Hematopoietic multipotent progenitor cell treated with erythropoietin and hydrocortisone succinate and interleukin-3 and kit ligand, for 17 days (in vitro differentiated cells): ENCODE measurements at places on chromosomes 7 and 10.

DNA sequence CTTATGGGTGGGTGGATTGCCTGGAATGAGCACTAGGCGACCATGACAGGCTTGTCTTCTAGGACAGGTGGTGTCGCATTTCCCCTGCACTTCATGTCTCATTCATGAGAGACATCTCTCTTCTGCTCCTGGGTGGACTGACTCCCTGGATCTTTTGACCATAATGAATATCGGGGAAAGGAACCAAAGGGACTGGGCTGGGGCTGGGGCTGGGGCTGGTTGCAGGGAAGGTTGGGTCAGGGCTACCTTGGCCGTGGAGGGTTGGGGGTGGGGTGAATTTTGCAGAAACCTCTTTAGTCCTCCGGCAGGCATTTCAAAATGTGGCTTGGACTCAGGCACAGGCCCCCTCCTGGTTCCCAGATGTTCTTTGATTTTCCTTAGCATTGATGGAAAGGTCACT, 319.2 kb downstream of the ZNF716 start:
- DNase-seq = no peak

DNA sequence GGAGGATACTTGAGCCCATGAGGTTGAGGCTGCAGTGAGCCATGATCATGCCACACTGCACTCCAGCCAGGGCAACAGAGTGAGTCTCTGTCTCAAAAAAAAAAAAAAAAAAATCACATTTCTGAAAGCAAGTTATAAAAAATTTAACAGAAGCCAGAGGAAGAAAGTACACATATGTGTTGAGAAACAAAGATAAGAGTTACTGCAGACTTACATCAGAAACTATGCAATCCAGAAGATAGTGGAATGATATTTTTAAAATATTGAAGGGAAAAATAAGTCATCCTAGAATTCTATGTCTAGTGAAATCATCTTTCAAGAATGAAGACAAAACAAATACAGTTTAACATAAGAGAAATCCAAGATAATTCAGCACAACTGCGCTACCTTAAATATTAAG, 46.9 kb downstream of the ZNF518A start:
- DNase-seq = no peak

- DNase-seq = no peak
Observed at GRCh38 chr10:78896159-78896928, 172.4 kb upstream of the ZMIZ1 start.

DNA sequence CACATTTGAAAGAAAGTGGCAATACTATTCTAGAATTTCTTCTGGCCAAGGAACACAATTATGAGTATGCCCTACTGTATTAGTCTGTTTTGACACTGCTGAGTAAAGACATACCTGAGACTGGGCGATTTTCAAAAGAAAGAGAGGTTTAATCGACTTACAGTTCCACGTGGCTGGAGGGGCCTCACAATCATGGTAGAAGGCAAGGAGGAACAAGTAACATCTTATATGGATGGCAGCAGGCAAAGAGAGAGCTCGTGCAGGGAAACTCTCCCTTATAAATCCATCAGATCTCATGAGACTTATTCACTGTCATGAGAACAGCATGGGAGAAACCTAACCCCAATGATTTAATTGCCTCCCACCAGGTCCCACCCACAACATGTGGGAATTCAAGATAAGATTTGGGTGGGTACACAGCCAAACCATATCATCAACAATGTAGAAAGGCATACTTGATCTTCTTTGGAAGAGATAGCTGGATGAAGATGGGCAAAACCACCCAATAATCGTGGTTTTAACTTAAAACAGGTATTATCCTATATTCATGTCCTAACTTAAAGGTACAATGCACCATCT, 113.9 kb downstream of the ETV1 start:
- DNase-seq = no peak

- DNase-seq = peak; percentile 27
Observed at GRCh38 chr7:76047305-76047810, 442 bp downstream of the STYXL1 start.

DNA sequence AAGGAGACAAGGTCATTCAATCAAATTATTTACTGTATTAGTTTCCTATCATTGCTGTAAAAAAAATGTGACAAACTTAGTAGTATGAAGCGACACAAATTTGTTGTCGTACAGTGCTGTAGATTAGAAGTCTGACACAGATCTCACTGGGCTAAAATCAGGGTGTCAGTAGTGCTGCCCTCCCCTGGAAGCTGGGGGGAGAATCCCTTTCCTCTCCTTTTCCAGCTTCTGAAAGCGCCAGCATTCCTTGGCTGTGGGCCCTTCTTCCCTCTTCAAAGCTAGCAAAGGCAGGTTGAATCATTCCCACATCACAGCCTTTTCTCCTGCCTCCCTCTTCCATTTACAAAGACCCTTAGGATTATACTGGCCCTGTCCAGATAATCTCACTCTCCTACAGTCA, 28.0 kb downstream of the VPS41 start:
- no peak for DNase-seq

DNA sequence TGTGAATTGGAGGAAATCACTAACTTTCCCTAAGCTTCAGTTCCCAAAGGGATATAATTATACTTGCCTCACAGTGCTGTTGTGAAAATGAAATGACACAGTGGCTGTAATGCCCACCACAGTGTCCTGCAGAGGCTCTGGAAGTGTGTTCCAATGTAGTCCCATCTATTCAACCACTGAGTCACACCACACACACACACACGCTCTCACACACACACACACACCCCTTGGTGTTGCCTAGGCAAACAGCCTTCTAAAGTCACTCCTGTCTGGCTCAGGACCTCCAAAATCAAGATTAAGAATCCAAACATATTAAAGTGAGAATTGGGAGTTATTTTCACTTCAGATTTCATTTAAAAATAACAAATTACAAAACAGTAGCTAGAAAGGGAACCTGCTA, 73.3 kb downstream of the NRCAM start:
- DNase-seq = no peak

GRCh38 chr7:106344211-106344610, 59.4 kb upstream of the NAMPT start:
- DNase-seq = no peak

DNA sequence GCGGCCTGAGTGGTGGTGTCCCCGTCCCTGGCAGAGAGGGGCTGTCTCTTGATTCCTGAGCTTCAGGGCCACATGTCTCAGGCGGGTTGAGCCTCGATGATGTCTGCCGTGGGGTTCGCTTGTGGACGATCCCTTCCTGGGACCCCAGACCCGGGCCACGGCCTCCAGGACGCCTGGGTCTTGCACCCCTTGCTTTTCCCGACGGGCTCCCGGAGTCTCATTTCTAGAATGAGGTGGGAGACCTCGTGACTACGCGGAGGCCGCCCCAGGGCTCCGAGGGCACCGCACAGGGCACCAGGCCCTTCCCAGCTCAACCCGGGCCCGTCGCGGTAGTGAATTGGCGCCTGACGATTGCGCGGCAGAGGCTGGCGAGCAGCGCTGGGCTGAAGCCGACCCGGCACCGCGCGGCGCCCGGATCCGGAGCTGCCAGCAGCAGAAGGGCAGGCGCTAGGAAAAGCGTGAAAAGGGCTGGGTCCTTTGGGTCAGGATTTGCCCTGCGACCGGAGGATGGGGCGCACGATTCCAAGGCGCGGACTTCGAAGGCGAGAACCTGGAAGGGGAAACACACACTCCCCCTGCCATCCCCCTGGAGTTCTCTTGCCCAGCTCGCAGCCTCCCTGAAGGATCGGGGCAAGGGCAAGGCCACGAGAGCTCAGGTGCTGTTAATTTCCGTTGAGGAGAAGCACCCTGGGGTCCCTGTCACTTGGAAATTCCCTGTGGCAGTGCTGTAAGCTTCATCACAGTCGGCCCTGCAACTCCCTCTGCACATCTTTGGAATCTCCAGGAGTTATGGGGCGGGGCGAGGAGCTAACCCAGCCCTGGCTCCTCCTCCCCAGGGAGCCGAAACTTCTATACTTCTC, 15.5 kb downstream of the TLX1 start:
- no peak for DNase-seq

GRCh38 chr7:301291-302053, 11.5 kb downstream of the FOXL3 start:
- DNase-seq = no peak

GRCh38 chr10:15452545-15452944, 81.5 kb upstream of the FAM171A1 start:
- DNase-seq = no peak

- no peak for DNase-seq
Observed at GRCh38 chr10:107970512-107970911, 806.0 kb upstream of the SORCS1 start.

DNA sequence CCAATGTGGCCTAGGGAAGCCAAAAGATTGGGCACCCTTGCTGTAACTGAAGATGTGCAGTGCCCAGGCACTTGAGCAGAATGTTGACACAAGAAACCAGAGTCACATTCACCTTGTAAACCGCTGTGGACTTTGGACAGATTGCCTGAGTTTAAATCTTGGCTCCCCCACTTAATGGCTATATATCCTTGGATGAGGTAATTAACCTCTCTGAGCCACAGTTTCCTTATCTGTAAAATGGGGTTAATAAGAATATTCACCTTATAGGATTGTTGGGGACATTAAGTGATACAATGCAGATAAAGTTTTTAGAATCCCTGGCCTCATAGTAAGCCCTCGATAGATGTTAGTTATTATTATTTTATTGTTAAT, 331.0 kb downstream of the LRMDA start:
- no peak for DNase-seq
